ENCODE measurements at places on chromosomes 13 and 19. TPM values are rescaled to one million over a fixed set of nuclear protein-coding genes. Genes with fewer than 3 reads are reported as not detected.

DNA sequence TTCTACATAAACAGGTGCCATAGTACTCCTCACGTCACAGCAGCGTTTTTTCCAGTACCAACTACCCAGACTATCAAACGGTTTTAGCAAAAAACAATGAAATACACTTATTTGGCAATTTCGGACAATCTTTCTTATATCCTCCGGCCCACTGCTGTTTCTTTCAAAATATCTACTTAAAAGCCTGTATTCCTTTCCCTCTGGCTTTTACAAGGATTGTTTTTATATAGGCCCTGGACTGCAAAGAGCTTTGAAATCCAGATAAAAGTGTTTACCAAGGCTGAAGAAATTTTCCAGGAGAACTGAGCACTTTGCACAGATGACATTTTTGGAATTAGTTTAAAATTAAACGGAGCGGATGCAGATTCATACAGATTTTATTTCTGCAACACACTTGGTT, 255.9 kb upstream of the STARD13 start:
- no peak for DNase-seq

ZNF296 gene
- 5.3 TPM for total RNA-seq

NLRP7 gene
- total RNA-seq = not detected

MRPS12 gene
- total RNA-seq = 73.1 TPM

ATP4B gene
- total RNA-seq = not detected

DNA sequence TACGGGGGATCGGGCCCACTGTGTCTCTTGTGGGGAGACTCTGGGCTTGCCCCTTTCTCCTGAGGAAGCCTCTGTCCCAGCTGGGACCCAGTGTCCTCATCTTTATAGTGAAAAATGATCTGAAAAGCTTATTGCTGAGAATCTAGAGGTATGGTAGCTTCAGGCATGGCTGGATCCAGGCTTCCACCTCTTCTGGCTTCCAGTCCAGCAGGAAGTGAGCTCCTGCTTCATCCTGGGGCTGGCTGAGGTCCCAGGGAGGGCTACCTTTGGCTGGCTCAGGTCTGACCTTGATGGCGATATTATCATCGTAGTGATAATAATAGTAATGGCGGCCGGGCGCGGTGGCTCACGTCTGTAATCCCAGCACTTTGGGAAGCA, 3.0 kb downstream of the SLC5A5 start:
- DNase-seq = no peak

DNA sequence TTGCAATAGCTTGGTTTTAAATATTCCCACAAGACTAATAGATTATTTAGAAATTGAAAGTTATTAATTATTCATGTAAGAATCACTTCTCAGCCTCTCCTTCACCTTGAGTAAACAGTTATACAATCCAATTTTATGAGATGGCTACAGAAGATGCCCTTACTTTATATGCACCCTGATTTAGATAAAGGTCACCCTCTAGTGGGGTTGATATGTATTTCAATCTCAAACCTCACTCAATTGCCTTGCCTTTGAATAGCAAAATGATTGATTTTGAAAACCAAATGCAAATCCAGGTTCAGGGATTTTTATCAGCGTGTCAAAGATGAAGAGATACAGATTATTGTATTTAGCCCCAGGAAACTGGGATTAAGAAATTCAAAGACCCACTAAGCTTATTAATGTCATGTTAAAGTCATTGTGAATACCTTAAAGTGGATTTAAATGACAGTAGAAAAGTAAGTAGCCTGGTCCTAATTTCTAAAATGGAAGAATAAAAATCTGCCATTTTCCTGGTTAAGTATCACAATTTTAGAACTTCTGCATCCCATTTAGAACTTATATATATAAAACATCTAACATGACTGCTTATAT, 305.1 kb downstream of the ITGBL1 start:
- DNase-seq = no peak

- no peak for DNase-seq
Observed at GRCh38 chr19:18273561-18274218, 562 bp downstream of the IQCN start.

DNA sequence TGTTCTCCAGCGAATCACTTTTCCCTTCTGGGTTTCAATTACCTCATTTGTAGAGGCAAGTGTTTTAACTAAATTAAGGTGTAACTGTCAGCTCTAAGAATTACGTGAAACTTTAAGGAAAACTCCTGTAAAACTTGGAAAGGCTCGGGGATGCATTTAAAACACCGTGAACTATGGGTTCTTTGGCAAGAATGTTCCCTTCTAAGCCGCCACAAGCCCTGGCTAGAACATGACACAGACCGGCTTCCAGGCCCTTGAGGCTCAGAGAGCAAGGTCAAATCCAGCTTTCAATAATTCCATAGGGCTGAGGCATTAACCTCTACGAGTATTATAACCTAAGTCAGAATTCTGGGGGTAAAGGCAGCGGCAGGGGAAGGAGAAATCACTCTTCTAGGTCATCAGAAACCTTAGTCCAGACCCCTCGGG, 685 bp downstream of the VWA8 start:
- DNase-seq = no peak

CGB7 gene
- 0.66 TPM for total RNA-seq

LPAR6 gene
- total RNA-seq = 16.4 TPM

ENOX1 gene
- 1.5 TPM for total RNA-seq

- DNase-seq = no peak
Observed at GRCh38 chr13:43364210-43365038, 341.0 kb downstream of the DNAJC15 start.

DNA sequence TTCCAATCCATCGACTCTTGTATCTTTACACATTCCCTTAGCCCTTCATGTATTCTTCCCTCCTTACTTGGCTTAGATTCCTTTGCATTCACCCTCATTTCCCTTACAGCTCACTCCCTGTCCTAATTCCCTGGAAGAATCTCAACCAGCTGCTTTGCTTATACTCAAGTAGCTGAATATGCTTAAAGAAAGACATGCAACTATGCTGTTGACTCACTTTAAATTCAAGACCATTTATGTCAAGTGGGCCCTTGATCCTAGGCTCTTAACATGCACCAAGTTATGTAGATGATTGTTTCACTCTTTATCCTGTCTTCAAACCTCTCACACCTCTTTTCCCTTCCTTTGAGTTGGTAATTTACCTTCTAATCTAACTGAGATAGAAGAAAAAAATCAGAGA, 7.4 kb downstream of the CCDC122 start:
- no peak for DNase-seq

SMG9 gene
- 69.1 TPM for total RNA-seq

DNA sequence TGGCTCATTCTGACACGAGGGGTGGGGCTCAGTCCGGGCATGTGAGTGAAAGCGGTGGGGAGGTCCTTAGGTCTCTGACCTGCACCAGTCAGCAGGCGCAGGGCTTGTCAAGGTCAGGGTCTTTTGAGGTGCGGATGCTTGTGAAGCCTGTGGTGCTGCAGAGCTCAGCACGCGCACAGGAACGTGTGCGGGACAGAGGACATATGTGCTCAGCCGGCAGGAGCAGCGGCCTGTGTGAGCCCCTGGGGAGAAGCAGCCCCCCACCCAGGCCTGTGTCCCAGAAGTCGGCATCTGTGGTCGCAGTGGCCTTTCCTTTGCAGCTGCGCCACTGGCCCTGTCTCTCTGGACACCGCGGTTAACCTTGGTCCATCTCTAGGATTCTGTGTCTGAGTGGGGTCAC, 30.9 kb downstream of the ATP4B start:
- no peak for DNase-seq

- DNase-seq = no peak
Observed at GRCh38 chr13:97621631-97622030, 187.7 kb downstream of the RAP2A start.
